ENCODE measurements at places on chromosomes 2 and 18.

DNA sequence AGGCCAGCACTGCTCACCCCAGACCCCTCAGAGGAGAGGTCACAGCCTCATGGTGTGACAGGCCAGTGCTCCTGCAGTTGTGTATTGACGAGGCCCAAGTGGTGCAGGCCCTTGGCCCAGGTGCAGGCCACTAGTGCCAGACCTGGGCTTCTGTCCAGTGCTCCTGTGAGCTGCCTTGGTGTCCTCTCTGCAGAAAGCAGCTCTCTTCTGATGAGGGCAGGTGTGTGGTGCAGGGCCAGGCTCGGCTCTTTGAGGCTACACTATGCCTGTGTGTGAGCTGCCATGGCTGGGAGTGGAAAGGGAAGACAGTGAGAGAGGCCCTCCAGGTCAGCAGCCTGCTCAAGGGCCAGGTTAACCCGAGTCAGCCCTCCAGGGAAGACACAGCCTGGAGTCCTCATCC, 17.1 kb downstream of the EHD3 start:
- no peak for DNase-seq

- DNase-seq, result no peak
Measured at GRCh38 chr2:133658020-133658903, 90.0 kb upstream of the NCKAP5 start.

DNA sequence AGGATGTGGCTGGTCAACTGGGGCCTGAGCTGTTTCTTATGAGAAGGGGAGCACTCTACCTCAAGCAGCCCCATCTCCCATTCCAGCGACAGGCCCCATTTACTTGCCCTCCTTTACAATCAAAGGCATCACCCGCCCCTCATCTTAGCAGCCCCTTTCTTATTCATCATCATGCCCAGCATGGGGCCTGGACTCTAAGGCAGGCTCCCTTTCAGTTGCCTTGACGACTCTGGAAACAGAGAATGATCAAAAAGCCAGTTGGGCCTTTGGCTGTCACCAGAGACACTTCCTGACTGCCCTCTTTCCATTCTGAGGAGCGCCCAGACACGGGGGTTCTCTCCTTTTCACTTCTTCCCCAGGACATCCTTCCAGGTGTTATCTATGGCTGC, 11.2 kb downstream of the CELF4 start:
- DNase-seq, result peak; percentile 43

- no peak for DNase-seq
Measured at GRCh38 chr18:78596794-78597345, 382.7 kb upstream of the SALL3 start.

GRCh38 chr2:139296672-139297209, 516.6 kb upstream of the NXPH2 start:
- no peak for DNase-seq
